ENCODE measurements at places on chromosomes 12 and 14.

- no peak for DNase-seq
Measured at GRCh38 chr12:129549656-129550055, 354.2 kb downstream of the TMEM132D start.

DNA sequence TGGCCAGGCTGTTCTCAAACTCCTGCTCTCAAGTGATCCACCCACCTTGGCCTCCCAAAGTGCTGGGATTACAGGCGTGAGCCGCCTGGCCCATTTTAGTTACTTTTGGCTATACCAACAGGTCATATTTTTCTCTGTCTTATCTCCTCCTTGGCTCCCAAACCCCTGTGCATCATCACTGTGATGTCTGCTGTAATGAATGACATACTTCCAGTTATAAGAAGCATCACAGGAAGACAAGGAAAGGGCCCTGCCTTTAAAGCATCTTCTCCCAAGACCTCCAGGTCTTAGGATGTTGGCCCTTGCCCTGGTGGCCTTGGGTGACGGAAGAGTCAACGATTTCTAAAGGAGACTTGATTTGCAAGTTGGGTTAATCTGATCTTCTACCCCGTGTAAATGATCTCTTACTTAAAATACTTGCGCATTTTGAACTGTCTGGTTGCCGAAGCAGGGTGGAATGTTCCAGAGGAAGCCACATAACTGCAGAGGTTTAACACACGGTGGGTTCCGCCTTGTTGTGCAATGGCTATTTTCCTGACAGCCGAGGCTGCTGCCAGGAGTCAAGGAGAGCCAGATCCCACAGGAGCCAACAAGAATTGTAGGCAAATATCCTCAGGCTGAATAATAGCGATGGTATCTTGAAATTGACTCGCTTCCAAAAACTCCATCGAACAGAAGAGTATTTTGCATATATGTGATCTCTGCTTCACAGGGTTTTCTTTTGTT is 55.7 kb upstream of the PLXNC1 start:
- DNase-seq, result no peak

- DNase-seq, result peak; percentile 16
Measured at GRCh38 chr14:72549026-72549425, 344.9 kb downstream of the DPF3 start.

- DNase-seq, result no peak
Measured at GRCh38 chr14:30620178-30620577, 1.9 kb upstream of the SCFD1 start.

GRCh38 chr14:101196795-101197590 is 293.5 kb upstream of the RTL1 start:
- DNase-seq, result no peak

GRCh38 chr12:41188058-41188840 is at the start of gene PDZRN4:
TSS of gene PDZRN4 (plus strand) at chr12:41188320.
- DNase-seq, result no peak

DNA sequence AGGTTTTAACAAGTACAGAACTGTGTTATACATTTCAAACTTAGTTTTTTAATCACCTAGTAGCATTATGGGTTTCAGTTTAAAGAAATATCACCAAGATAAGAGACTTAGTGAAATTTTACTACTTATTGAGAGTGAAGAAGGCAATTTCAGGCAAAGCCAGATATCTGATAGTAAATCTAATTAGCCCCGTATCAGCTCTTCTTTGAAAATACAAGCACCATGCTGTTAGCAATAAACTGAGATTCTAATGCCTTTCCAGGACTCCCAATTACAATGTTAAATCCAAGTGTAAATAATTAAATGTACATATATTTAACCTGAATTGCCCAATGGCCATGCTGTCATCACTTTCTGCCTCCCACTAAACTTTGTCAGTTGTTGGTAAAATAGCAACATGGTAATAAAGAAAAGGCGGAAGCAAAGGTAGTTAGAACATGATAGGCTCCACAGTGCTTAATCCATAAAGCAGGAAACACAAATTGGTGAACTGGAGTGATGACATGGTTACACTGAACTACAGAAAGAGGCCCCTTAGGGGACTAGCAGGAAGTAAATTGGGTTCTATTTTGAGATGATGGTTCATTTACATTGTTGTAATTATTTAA is 646.1 kb downstream of the C12orf50 start:
- DNase-seq, result no peak

DNA sequence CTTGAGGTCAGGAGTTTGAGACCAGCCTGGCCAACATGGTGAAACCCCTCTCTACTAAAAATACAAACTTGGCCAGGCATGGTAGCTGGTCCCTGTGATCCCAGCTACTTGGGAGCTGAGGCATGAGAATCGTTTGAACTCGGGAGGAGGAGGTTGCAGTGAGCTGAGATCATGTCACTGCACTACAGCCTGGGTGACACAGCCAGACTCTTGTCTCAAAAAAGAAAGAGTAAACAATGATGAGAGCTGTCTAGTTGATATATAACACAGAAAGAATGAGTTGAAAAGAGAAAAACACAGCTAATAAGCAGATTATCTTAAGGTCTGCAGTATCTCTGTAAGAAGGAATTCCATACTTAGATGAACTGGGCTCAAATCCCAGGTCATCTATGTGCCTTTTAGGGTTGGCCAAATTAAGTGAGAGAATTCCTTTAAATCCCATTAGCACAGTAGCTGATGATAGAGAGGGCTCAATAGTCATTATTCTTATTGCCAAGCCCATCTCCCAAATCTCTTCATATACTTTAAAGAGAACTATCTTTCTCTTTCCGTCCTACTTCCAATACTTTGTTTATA is 31.1 kb upstream of the STRAP start:
- DNase-seq, result no peak

- DNase-seq, result no peak
Measured at GRCh38 chr12:82963956-82964355, 277.2 kb downstream of the TMTC2 start.

- no peak for DNase-seq
Measured at GRCh38 chr12:125531574-125531973, 466.3 kb downstream of the AACS start.

- DNase-seq, result no peak
Measured at GRCh38 chr14:96304956-96305355, 48.9 kb downstream of the BDKRB1 start.

DNA sequence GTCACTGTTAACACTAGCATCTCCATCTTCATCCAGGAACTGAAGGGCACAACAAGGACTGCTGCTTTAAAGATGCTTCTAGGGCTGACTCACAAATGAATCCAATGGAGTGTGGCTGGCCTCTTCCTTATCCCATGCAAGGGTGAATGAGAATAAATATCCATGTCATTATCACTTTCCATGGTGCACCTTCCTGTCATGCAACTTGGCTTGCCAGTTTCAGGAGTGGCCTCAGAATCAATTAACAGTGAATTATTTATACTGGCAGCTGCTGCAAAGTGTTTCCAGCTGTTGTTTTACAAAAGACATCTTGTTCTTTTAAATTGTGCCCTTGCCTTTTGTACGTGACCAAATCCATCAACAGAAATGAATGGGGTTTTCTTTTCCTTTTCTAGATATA is 499.3 kb upstream of the TMEM132C start:
- no peak for DNase-seq

- no peak for DNase-seq
Measured at GRCh38 chr12:12156116-12156515, 85.4 kb downstream of the BCL2L14 start.

- no peak for DNase-seq
Measured at GRCh38 chr14:100673085-100673806, 53.4 kb upstream of the DLK1 start.

DNA sequence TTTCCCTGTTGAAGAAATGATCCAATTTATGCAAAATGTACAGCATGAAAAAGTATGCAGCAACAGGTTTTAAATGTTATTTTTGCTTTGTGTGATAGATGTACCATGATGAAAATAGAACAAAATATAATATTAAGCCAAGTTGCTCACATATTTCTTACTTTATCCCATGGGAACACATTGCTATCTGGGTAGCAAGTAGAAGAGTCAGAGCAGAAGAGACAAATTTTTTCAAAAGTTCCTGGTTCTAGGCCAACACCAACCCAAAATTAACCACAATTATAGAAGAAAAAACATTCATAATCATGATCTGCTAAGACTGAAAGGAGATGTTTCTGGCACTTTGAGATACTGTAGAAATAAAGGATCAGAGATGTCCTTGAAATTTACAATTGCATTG is 79.9 kb upstream of the SYT10 start:
- DNase-seq, result no peak

DNA sequence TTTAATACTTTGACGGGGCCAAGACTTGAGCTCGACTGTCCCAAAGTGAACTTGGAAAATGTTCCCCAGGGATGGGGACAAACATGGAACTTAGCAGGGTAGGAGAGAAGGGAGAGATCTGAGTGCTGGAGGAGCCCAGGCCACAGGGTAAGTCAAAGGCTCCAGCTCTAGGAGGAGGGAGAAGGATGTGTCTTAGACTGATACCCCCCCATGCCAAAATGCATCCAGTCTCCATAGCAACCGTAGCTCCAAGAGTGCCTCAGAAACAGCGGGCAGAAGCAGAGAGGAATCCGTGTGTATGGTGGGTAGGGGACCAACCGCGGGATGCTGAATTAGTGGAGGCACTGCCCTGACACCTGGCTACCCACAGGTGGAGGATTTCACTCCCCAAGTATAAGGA is 845 bp upstream of the AGAP2 start:
- DNase-seq, result no peak

DNA sequence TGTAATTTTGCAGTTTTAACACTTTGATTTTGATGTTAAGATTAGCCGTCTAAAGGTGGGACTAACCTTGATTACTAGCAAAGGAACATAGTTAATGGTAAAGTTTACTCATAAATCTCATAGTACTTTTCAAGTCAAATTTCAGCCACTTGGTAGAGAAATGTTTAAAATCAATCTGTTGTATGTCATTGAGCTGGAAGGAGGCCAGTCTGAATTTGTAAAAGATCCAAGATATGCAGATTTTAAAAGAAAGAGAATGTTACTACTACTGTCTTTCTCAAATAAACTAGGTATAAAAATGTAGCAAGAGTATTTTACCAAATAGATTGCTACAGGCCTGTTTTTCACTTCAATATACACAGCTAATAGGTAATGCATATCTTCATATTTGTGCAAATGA is 600.8 kb upstream of the SEL1L start:
- DNase-seq, result no peak

DNA sequence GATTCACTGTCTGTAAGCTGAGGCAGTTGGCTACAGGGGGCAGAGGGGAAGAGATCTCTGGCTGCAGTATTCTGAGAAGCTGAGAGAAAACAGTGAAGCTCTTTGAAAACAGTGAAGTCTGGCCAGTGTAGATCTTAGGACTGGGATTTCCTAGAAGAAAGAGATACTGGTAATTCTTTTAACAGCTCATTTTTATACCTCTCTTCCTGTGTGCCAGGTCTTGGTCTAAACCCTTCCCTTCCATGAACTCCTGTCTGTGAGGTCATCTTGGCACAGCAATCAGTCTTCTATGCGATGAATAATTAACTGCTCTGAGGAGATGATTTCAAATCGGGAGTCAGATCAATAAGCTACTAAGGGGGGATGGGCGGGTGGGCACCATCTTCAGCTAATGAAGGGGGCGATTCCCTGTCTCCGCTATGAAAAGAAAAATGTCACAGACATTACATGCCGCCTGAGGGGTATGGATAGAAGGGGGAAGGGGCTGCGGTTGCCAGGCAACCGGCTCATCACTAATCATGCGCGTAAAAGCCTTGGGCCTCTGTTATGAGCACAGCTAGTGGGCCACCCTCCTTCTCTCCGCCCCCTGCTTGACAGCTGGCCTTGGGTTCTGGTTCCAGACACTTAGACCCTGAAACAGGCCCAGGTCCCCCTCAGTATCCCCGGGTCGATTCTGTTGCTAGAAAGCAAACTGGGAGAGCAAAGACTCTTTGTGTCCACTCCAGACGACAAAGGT is 75.3 kb upstream of the CEP83 start:
- no peak for DNase-seq

DNA sequence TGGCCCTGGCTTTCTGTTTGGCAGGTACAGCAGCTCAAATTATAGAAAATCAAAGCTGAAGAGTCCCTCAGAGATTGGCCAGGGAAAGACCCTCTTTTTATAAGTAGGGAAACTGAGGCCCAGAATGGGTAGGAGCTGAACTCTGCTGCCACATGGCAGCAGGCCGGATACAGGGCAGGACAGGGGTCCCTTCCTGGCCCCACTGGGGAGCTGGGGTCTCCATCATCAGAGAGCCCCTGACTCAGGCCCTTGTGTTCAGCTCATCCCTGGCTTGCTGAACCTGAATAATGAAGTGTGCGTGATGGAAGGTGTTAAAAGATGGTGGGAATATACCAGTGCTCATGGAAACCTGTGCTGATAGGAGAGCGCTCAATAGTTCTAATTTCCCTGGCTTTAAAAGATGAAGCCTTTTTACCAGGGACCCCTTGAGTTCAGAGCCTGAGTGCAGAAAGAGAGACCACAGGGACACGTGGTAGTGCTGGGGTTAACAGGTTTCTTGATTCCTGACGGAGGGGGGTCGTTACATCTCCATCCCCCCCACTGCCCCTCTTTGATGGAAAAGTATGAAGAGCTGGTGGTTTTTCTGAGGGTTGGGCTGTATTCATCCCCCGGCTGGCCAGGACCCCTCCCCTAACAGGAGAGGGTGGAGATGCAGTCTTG is 4.4 kb downstream of the DLK1 start:
- DNase-seq, result no peak

- DNase-seq, result no peak
Measured at GRCh38 chr12:89278862-89279261, 73.4 kb downstream of the DUSP6 start.

GRCh38 chr12:59407799-59408198 is 188.0 kb upstream of the SLC16A7 start:
- DNase-seq, result peak; percentile 19

GRCh38 chr12:30782316-30783173 is 27.8 kb upstream of the CAPRIN2 start:
- DNase-seq, result no peak

DNA sequence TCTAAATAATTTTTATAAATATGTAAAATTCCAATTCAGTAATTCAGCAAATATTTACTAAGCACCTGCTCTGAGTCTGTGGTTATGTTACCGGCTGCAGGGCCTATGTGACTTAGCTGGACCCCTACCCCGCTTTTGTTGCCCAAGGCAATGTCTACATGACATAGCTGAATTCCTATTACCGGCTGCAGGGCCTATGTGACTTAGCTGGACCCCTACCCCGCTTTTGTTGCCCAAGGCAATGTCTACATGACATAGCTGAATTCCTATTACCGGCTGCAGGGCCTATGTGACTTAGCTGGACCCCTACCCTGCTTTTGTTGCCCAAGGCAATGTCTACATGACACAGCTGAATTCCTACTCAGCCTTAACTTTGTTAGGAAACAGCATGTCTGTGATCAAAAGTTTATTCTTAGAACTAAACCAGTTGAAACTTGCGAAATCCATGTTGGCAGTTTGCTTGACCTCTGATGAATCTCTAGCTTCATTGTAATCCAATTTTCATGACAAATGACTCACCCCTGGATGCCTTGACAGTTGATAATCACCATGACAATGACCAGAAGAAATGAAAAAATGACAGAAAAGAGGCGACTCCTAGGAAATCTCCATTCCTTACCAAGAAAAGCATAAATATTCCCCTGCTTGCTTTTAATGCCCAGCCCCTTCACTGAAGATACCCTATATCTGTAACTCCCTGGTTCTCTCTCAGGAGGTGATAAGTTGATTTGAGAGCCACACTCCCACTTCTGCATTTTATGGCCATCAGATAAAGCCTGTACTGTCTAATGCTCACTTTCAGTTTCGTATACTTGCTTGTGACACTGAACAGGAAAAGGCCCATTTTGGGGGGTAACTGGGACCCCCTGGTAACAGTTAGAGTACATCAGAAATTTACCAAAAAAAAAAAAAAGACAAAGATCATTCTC is 148.4 kb upstream of the SYT10 start:
- no peak for DNase-seq
